ENCODE measurements at places on chromosomes 12 and 14.

- DNase-seq: no peak
Measured at GRCh38 chr12:50282721-50283228, 545 bp downstream of the LIMA1 start.

- DNase-seq: no peak
Measured at GRCh38 chr14:39472078-39472477, 39.8 kb upstream of the FBXO33 start.

DNA sequence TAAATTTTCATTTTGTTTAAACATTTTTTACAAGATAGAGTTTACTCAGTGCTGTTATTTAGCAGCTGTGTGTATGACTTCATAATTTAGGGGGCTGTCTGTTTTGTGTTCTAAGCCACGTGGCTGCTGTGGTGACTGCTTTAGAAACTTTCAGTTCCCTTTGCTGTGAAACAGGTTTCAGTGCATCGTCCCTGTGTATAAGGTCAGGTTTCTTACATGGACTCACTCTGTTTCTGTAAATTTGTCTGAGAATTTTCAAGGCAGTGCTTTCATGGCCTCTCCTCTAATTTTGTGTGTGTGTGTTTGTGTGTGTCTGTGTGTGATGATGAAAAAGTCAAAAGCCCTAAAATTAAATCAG is 32.4 kb downstream of the BICD1 start:
- DNase-seq: peak; percentile 7

GRCh38 chr12:24770821-24771220 is 178.1 kb downstream of the BCAT1 start:
- no peak for DNase-seq

GRCh38 chr12:34346372-34347034 is 324.2 kb downstream of the ALG10 start:
- no peak for DNase-seq

- DNase-seq: no peak
Measured at GRCh38 chr12:5988088-5988487, 43.0 kb upstream of the ANO2 start.

DNA sequence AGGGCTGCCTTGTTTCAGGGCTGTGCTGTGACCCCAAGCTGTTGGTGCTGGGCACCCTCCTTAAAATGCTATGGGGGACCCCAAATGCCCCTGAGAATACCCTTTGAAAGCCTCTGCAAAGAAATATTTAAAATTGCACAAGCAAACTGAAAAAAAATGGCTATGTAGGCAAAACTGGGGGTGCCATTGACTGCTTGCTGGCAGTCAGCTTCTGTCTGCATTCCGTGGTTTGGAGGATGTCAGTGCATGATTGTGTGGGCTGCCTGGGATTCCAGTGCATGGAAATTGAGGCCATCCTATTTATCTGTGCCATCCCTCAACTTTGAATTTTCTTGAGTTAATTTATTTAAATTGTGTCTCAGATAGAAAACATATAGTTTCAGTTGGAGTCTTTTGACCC is 113.7 kb upstream of the RTL1 start:
- no peak for DNase-seq

GRCh38 chr14:104794993-104795780 is at the start of gene AKT1:
Gene AKT1 (minus strand): TSS chr14:104795748. CDS start chr14:104792643, 3,105 bp downstream.
- DNase-seq: no peak

GRCh38 chr14:105117257-105117646 is 51.3 kb downstream of the JAG2 start:
- DNase-seq: no peak
